Activated CD4-positive, alpha-beta memory T cell treated with anti-CD3 and anti-CD28 coated beads, Interleukin-2, amount 10 ng/mL, durations not matched to agents 7 days and 5 days (primary cell): ENCODE measurements at places on chromosomes 4 and X.

- DNase-seq: peak; percentile 23
- no peaks in the 10 kb centered on the region for H3K27me3 ChIP-seq
- H3K4me1 ChIP-seq: peaks cover 7% of the 10 kb centered on the region
- no peak overlapping the region for H3K27ac ChIP-seq
- H3K36me3 ChIP-seq: no peaks in the 10 kb centered on the region
- no peak overlapping the region for H3K4me3 ChIP-seq
Observed at GRCh38 chrX:128781506-128781905, 729.3 kb upstream of the ACTRT1 start.

DNA sequence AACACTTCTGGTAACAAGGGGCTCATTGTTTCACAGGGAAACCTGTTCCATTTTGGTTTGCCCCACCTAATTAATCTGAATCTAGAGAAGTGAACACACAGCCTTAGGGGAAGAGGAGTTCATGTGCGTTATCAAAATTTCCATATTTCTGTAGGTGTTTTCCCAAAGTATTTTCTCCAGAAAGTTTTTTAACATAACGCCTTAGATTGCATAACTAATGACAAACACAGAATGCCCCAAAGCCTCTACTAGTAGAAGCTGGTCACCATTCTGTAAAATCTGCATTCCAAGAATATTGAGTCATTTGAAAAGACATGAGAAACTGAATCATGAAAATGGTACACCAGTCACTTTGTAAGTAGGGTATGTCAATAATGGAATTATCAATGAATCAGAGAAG is 41.1 kb downstream of the IL13RA2 start:
- DNase-seq: no peak
- H3K36me3 ChIP-seq: no peaks in the 10 kb centered on the region
- H3K27ac ChIP-seq: no peak overlapping the region
- no peaks in the 10 kb centered on the region for H3K27me3 ChIP-seq

DNA sequence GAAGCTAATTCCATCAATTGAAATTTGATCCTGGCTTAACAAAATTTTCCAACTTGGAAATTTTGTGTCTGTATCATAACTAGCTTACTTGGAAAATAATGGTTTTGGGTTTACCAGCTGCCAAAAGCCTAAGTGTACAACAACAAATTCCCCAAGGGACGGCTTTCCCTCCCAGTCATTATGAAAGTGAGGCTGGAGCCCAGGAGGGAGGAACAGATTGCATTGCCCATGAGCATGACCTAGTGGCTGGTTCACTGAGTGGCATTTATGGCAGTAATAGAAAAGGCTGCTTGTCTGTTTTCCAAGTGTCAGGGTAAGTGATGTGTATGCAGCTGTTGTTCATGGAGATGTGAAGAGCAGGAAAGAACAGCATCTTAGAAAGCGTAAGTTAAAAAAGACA is 70.8 kb upstream of the HHIP start:
- no peaks in the 10 kb centered on the region for H3K36me3 ChIP-seq
- no peaks in the 10 kb centered on the region for H3K27me3 ChIP-seq
- H3K27ac ChIP-seq: no peak overlapping the region
- H3K4me3 ChIP-seq: no peak overlapping the region
- no peak for DNase-seq
- H3K4me1 ChIP-seq: no peaks in the 10 kb centered on the region

DNA sequence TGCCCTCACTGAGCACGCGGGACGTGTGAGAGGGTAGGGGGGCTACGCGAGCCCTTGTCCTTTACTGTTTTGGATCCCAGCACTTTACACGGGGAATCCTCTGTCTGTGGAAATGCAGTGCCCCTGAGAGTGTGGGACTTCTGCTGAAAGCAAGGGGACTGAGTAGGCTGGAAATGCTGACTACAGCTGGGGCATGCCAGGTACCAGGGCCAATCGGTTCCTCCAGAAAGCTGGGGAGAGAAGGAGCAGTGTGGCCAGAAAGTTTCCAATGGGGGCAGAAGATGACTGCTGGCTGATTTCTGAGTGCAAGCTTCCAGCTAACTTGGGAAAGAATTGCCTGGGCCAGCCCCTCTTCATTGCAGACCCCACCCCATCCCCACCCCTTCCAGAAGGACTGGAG is 1.5 kb downstream of the NHSL2 start:
- peaks cover 52% of the 10 kb centered on the region for H3K27me3 ChIP-seq
- H3K4me1 ChIP-seq: no peaks in the 10 kb centered on the region
- no peak overlapping the region for H3K4me3 ChIP-seq

GRCh38 chr4:153765894-153766293 is 6.1 kb upstream of the RNF175 start:
- H3K36me3 ChIP-seq: no peaks in the 10 kb centered on the region
- no peak overlapping the region for H3K4me3 ChIP-seq
- peaks cover 34% of the 10 kb centered on the region for H3K27me3 ChIP-seq
- H3K4me1 ChIP-seq: no peaks in the 10 kb centered on the region

DNA sequence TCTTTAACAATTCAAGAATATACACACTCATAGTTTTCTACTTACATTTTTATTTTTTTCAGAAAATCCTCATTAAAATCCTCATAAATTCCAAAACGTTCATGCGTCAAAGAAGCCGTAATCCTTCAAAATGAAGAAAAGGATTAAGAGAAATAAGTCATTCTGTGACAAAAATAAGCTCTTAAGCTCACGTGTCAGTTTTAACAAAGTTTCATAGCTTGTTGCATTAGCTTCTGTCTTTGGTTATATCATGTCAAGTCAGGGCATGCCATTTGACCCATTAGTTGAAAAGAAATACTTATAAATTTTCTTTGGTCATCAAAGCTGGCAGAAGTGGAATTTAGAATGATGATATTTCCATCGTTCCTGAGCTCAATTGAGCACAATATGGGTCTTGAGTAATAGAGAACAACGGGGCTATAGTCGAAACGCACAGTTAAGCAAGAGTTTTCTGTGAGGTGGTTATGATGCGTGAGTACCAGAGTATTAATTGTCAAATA is 185.2 kb upstream of the CTSO start:
- no peaks in the 10 kb centered on the region for H3K27me3 ChIP-seq
- no peaks in the 10 kb centered on the region for H3K36me3 ChIP-seq
- H3K4me3 ChIP-seq: no peak overlapping the region
- H3K4me1 ChIP-seq: no peaks in the 10 kb centered on the region

DNA sequence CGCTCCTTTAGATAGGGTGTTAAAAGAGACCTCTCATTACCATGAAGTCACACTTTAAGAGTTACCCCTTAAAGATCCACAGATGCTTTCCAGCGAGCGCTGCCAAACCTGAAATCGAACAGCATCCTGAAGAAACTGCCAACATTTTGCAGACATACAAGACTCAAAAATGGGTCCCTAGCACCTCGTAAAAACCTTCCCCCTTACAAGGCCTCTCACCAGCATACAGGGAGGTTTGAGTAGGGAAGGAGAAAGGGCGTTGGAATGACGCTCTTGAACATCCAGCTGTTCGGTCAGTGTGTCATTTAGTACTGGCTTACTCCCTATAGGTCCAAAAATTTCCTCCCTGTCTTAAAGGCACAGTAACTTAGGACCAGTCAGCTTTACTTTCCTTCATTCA is 45.3 kb upstream of the PGRMC1 start:
- H3K36me3 ChIP-seq: no peaks in the 10 kb centered on the region
- H3K4me3 ChIP-seq: no peak overlapping the region
- no peak overlapping the region for H3K27ac ChIP-seq
- no peaks in the 10 kb centered on the region for H3K27me3 ChIP-seq
- DNase-seq: no peak

- peaks cover 4% of the 10 kb centered on the region for H3K27me3 ChIP-seq
- H3K4me1 ChIP-seq: peaks cover 36% of the 10 kb centered on the region
- no peak for DNase-seq
- H3K36me3 ChIP-seq: peaks cover 36% of the 10 kb centered on the region
- no peak overlapping the region for H3K4me3 ChIP-seq
Observed at GRCh38 chr4:113563691-113564378, 197.7 kb downstream of the CAMK2D start.

GRCh38 chrX:134074151-134074550 is 88.8 kb upstream of the GPC3 start:
- DNase-seq: no peak
- no peak overlapping the region for H3K27ac ChIP-seq
- H3K27me3 ChIP-seq: no peaks in the 10 kb centered on the region
- no peaks in the 10 kb centered on the region for H3K4me1 ChIP-seq
- no peaks in the 10 kb centered on the region for H3K36me3 ChIP-seq
- no peak overlapping the region for H3K4me3 ChIP-seq

DNA sequence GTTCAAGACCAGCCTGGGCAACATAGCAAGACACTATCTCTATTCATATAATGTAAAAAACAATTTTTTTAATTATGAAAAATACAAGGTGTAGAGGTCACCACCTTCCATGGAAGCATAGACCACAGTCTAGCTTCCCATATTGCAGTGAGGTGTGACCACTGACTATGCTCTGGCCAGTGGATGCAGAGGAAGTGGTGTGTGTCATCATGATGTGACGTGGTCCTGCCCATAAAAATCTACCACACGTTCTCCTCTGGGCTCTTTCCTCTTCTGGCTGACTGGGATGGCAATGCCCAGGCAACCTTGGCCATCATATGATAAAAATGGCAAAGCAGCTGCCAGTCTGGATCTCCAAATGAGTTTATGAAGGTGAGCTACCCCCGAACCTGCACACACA is 65.7 kb downstream of the RBM47 start:
- peaks cover 29% of the 10 kb centered on the region for H3K4me1 ChIP-seq
- no peak for DNase-seq
- H3K36me3 ChIP-seq: no peaks in the 10 kb centered on the region
- no peak overlapping the region for H3K4me3 ChIP-seq
- H3K27me3 ChIP-seq: peaks cover 1% of the 10 kb centered on the region

GRCh38 chr4:168710353-168710946 is 213.6 kb downstream of the PALLD start:
- peaks cover 2% of the 10 kb centered on the region for H3K4me1 ChIP-seq
- peaks cover 5% of the 10 kb centered on the region for H3K27me3 ChIP-seq
- no peak overlapping the region for H3K4me3 ChIP-seq
- H3K36me3 ChIP-seq: no peaks in the 10 kb centered on the region
- no peak for DNase-seq
- no peak overlapping the region for H3K27ac ChIP-seq

- H3K4me3 ChIP-seq: no peak overlapping the region
- H3K36me3 ChIP-seq: no peaks in the 10 kb centered on the region
- no peak overlapping the region for H3K27ac ChIP-seq
- no peak for DNase-seq
- H3K27me3 ChIP-seq: peaks cover 4% of the 10 kb centered on the region
Observed at GRCh38 chrX:16075087-16075486, 48.3 kb upstream of the GRPR start.

DNA sequence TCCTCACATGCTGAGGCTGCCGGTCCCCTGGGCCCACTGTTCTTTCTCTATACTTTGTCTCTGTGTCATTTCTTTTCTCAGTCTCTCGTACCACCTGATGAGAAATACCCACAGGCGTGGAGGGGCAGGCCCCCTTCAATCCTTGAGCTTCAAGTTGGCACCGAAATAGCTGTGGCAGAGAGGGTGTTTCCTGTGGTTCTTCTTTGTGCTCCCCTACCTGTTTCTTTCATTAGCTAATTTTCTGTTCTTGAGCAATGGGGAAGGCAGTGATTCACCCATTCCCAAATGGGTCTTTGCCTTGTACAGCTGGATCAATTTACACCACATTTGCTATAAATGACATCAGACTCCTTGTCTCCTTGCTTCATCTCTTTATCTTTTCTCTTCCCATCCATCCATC is 2.1 kb upstream of the CYSLTR1 start:
- peak overlapping the region; percentile 56 for H3K4me3 ChIP-seq
- peaks cover 6% of the 10 kb centered on the region for H3K36me3 ChIP-seq
- peak overlapping the region; percentile 49 for H3K27ac ChIP-seq

GRCh38 chr4:70940134-70940533 is 38.0 kb downstream of the MOB1B start:
- H3K27me3 ChIP-seq: no peaks in the 10 kb centered on the region
- H3K27ac ChIP-seq: no peak overlapping the region
- H3K4me3 ChIP-seq: no peak overlapping the region

DNA sequence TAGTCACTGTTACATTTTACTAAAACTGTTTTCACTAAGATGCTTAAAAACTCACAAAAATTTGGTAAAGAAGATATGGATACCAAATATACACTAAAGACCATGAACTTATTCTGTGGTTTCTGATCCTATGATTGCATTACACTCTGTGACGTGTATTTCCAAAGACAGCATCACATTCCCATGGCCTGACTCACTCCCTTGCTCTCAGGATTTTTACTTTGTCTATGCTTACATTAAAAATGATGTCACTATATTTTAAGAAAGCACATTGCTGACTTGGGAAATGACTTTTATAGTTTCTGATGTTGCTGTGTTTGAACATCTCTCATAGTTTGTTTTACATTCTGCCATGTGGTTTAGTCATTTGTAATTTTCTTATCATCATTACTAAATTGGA is 327.9 kb upstream of the MAGEB18 start:
- no peak for DNase-seq
- no peak overlapping the region for H3K4me3 ChIP-seq
- no peaks in the 10 kb centered on the region for H3K36me3 ChIP-seq
- H3K27ac ChIP-seq: no peak overlapping the region
- no peaks in the 10 kb centered on the region for H3K27me3 ChIP-seq

DNA sequence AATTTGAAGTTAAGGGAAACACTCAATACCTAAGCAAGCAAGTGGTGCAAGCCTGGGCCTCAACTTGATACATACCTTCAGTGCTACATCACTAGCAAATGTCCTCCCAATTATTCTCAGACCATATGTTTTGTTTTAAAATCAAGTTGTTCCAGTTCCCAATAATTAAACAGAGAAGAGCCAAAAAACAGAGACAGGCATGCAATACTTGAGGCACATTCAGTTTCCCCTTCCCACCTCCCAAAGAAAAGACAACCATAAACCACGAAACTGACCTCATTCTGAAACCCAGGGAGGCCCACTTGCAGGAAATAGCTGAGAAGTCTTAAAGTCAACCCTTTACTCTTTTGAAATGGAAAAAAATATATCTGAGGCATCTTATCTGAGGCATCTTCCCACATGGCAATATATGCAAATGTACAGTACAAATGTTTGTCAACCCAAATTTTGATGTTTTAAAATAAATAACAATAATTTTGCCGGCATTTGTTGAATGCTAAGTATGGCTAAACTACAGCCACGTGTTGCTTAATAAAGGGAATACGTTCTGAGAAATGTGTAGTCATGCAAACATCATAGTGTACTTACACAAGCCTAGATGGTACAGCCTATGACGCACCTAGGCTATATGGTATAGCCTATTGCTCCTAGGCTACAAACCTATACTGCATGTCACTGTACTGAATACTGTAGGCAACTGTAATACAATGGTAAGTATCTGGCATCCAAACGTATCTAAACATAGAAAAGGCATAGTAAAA is 147.5 kb downstream of the TSPAN5 start:
- no peaks in the 10 kb centered on the region for H3K27me3 ChIP-seq
- peak overlapping the region; percentile 22 for H3K27ac ChIP-seq
- peaks cover 5% of the 10 kb centered on the region for H3K36me3 ChIP-seq
- H3K4me3 ChIP-seq: no peak overlapping the region
- no peak for DNase-seq
- H3K4me1 ChIP-seq: peaks cover 42% of the 10 kb centered on the region

DNA sequence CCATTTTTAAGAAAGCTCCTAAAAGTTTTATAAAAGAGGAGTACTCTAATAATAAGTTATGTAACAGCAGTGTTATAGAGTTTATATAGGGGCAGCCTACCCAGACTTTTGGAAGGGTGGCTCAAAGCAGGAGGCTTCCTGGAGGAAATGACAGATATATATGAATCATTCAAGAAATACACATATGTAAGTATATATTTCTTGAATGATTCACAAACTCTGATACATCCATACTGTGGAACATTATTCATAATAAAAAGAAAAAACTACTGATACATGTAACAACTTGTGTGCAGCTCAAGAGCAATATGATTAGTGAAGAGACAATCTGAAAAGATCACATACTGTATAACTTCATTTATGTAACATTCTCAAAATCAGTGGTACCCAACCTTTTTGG is 166.2 kb downstream of the WDFY3 start:
- no peaks in the 10 kb centered on the region for H3K36me3 ChIP-seq
- H3K27me3 ChIP-seq: no peaks in the 10 kb centered on the region
- no peaks in the 10 kb centered on the region for H3K4me1 ChIP-seq
- no peak overlapping the region for H3K27ac ChIP-seq
- no peak overlapping the region for H3K4me3 ChIP-seq
